ENCODE measurements at places on chromosomes 4 and X.

DNA sequence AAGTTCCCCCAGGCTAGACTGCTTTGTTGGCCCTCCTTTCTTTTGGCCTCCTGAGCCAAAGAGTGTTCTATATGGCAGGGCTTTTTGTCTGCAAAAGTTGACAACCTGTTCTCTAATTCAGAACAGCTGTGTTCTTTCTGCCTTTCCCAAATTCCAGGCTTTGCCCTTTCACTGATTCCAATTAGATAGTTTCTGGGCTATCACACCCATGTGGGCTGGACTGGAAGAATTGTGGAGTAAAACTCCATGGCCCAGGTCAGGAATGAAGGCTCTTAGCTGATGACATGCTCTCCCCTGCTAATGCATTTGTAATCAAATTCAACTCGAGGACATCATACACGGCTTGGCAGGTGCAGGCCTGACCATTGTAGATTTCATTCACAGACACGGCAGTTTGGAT is 19.4 kb downstream of the BMP3 start:
- no peak for DNase-seq

DNA sequence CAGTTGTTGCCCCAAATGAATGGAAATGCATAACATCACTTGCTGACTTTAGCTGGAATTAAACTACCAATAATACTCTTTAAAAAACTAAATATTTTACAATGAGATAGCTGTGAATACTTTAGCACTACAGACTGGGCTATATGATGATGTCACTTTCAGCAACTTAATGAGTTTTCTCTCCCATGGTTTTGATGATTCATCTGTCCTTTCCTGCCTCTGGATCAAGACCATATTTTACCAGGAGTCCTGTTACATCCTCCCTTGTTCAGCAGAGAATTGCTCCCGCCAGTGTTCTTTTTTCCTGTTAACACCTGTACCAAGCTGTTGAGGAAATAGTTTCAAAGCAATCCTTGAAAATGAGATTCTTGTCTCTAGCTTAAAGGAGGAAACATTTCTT is 543.0 kb downstream of the SPRY1 start:
- DNase-seq, result no peak

GRCh38 chrX:104130808-104131207 is 18.5 kb downstream of the ZCCHC18 start:
- no peak for DNase-seq

- DNase-seq, result no peak
These were observed 13.6 kb upstream of the PTTG2 start for GRCh38 chr4:37946503-37947179.

- DNase-seq, result no peak
These were observed 63.7 kb downstream of the HMGB2 start for GRCh38 chr4:173270312-173271027.

DNA sequence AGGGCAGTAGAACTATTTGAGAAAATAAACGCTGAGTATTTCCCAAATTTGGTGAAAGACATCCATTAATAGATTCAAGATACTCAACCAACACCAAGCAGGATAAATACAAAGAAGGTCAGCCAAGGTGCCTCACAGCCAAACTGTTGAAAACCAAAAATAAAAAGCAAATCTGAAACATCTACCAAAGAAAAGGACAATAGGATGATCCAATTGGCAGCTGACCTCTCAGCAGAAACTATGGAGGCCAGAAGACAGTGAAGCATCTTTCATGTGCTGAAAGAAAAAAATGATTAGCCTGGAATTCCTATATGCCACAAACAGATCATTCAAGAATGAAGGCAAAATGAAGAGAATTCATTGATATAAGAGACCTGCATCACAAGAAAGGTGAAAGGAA is 44.9 kb downstream of the USP46 start:
- DNase-seq, result no peak

DNA sequence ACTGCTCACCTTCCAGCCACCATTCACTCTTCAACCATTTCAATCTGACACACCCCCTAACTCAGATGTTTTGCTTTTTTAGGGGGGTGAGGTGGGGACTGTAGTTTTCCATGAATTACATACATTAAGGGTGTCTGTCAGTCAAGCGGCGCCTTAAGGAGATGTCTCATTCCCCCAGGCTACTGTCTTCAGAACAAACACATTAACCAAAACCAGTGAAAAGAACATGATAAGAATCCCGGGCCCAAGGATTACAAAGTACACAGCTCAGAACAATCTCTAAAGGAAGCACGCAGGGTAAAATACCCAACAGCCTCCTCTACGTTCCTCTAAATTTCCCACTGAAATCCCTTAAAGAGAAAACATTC is 62.5 kb upstream of the IRF2 start:
- no peak for DNase-seq

- no peak for DNase-seq
These were observed 84.1 kb downstream of the IRF2 start for GRCh38 chr4:184389978-184390900.

GRCh38 chrX:70260104-70260503 is at the start of gene P2RY4:
TSS of gene P2RY4 (minus strand) at chrX:70260204. CDS start at chrX:70259624, 580 bp downstream.
- no peak for DNase-seq

GRCh38 chr4:27013012-27013411 is 152.4 kb downstream of the STIM2 start:
- no peak for DNase-seq

DNA sequence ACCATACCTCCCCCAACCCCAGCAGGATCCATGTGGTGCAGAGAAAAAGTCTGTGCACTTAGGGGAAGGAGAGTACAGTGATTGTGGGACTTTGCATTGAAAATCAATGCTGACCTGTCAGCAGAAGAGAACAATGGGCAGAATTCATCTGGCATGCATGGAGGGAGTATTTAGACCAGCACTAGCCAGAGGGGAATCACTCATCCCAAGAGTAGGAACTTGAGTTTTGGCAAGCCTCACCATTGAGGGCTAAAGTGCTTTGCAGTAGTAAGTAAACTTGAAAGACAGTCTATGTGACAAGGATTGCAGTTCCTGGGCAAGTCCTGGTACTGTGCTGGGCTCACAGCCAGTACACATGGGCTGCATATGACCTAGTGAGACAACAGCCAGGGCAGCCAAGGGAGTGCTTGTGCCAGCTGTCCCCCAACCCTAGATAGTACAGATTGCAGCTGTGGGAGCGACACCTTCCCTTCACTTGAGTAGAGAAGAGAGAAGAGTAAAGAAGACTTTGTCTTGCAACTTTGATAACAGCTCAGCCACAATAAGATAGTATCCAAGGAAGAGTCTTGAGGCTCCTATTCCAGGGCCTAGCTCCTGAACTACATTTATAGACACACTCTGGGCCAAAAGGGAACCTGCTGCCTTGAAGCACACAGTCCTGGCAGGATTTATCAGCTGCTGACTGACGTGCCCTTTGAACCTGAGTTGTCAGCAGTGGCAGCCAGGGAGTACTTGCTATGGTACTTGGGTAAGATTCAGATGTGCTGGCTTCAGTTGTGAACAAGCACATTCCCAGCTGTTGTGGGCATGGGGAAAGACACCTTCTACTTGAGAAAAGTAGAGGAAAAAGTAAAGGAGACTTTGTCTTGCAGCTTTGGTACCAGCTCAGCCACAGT is 48.7 kb downstream of the HDX start:
- no peak for DNase-seq

DNA sequence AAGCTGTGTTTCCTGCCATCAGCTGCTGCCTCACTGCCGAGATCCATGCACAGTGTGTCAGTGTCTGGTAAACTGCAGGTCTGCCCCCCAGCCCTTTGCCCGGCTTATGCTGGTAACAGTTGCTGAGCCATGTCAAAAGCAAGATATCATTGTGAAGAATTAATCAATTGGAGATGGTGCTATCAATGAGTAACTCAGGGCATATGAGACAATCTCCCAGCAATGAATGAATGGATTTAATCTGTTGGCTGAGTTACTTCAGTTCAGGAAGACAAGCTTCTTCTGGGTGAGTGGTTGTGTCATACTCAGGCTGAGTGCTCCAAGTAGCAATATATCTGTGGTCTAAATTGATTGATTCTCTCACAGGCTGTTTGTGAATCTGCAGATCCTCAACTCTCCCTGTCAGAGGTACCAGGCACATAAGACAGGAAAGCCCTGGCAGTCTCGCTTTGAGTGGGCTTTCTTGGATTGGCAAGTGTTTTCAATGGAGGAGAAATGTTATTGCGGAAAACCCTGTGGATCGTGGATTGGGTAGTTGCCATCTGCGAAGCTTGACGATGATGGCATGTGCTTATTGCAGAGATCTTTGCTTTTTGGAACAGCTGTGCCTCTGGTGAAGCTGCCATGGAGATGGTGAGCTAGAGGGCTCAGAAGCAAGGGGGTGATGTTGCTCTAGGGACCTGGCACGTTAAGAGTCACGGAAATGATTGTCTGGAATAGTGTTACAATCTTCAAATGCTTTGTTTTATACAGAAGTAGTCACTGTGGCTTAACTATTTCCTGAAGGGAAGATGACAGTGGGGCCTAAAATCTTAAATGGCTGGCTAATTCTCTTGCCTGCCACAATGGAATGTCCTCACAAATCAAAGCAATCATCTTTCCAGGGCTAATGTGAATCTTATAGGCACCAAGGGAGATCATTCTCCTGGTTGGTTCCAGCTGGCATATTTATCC is 147.6 kb upstream of the TBC1D9 start:
- DNase-seq, result no peak

GRCh38 chr4:63841266-63841665 is 568.0 kb downstream of the TECRL start:
- DNase-seq, result no peak

DNA sequence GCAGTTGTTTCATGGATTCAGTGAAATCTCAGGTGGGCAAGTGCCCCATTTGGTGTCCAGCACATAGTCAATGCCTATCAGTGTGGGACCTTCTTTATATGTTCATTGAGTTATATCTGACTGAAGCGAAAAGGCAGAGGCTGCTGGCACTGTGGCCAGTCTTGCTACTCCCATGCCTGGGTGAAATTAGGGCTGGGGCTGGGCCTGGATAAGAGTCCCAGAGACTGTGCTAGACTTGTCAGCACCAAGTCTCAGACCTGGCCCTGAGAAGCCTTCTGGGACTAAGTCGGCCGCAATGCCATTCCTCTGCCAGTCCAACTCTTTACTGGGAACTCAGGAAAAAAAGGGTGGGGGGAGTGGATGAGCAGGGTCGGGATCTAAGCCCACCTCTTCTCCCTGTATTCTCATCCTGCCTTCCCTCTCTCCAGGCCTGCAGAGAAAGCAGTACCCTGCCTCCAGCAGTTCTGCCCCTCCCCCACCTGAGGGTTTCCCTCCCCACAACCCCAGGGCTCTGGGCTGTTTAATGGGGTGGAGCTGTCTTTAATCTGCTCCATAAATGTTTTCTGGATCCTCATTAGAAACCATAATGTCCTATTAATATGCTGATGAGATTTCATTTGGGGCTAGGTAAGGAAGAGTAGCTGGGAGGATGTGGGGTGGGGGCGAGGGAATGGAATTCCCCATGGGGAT is 153.5 kb upstream of the PJA1 start:
- DNase-seq, result no peak

GRCh38 chr4:156251373-156252065 is 297.9 kb upstream of the CTSO start:
- no peak for DNase-seq

GRCh38 chrX:53616946-53617345 is 69.6 kb downstream of the HUWE1 start:
- DNase-seq, result no peak

DNA sequence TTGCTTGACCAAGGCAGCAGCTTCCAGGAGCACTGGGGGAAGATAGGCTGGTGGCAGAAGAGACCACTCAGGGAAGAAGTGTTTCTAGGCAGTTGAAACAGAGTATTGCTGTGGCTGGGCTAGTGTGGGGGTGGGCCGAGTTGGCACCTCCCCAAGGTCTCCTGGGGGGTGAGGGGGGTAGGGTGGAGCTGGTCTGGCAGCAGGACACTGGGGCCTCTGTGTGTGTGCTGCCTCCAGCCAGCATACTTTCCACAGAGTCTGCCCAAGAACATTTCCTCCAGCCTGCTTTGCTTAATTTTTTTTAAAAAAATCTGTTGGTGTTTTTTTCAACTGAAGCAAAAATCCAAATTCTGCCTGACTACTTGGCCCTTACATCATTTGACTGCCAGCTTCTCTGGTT is 4.0 kb downstream of the ITIH6 start:
- no peak for DNase-seq

DNA sequence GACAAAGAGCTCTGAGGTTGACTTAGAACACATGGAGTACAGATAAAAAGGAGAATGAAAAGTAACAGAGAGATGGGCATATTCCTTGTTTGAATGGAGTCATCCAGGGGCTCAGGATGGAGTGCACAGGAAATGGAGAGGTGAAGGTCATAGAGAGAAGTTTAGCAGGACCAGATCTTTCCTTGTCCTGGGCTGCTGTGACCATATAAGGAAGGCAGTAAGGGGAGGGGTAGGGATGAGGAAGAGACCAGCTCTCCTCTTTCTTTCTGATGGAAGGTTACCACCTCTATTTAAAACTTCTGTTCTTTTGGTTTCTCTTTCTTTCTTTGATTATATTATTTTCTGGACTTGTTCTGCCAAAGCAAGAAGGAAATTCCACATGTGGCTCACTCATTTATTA is 27.0 kb downstream of the AR start:
- DNase-seq, result no peak

DNA sequence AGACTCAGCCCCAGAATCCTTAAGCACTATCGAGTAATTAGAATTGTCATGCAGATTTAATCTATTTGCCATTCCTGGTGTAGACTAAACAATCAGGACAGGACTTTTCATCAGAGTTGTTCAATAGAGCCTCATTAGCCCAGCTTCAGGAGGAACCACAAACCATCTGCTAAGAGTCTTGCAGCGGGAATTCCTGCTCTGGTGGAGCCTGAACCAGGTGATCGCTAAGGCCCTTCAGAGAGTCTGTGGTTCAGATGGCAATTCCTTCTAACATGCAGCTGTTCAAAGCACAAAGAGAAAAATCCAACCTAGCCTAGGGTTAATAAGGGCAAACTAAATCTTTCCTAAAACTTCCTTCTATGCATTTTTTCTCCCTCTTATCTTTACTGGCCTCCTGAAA is 119.1 kb upstream of the CPEB2 start:
- DNase-seq, result no peak

GRCh38 chr4:172865103-172865502 is 303.5 kb upstream of the GALNT7 start:
- no peak for DNase-seq

- DNase-seq, result no peak
These were observed 41.6 kb upstream of the NKRF start for GRCh38 chrX:119647552-119648420.

DNA sequence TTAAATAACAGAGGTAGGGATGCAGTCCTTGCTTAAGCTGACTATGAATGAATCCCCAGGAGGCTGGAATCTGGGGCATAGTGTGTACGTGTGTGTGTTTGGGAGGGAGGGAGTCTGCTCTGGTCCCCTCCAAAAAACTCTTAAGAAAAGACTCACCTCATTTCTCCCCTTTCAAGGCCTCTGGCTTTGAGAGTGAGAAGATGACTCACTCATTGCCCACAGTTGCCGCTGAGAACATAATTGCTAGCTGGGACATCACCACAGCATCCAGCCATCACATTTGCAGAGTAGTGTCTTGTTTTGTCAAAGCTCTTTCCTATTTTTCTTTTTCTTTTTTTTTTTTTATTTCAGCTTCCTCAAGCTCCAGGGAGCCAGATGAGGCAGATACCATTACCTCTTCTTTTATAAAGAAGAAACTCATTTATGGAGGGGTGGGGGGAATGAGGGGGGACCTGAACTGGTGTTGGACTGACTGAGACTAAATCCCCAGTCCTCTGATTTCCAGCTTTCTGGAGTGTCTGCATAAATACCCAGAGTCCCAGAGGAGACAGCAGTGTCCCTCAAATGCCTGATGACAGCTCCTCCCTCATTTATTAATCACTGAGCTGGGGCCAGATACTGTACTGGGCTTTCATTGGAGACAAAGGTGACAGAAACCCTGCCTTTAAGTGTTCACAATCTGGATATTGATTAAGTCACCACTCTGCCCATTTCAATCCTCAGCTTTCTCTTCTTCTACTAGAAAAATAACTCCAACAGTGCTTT is 61.9 kb upstream of the LAS1L start:
- no peak for DNase-seq

Data from D721Med (cell line).